MG63 (cell line): ENCODE measurements at places on chromosomes 11 and 22. TPM values are rescaled to one million over a fixed set of nuclear protein-coding genes. Genes with fewer than 3 reads are reported as not detected.

The TBX10 gene
- not detected in 2 replicates for total RNA-seq

The SGSM1 gene
- total RNA-seq: not detected in 2 replicates

The PANX1 gene
- 16.8 and 19.4 TPM in 2 replicates for total RNA-seq

The KCNK4 gene
- not detected in 2 replicates for total RNA-seq

The SLC22A9 gene
- total RNA-seq: not detected in 2 replicates
